ENCODE measurements at places on chromosomes 7 and 10.

DNA sequence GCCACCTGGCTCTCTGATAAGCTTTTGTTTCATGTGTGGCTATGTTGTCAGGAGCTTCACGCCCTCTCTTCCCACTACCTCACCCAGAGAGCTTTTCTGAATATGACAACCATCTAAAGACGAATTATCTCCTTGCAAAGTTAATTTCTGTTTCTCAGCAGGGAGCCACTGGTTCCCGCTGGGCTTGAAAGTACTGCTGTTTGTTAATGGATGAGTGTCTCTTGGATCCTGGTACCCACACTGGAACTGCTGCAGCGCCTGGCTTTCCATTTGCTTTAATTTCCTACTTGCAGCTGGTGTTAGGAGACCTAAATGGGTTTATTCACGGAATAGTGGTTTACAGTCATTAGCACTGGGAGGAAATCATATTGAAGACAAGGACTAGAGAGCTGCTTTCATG, 267.9 kb upstream of the LRGUK start:
- no peak for DNase-seq

GRCh38 chr10:100733329-100733728, 12.1 kb upstream of the PAX2 start:
- DNase-seq: no peak

- DNase-seq: peak; percentile 53
Observed at GRCh38 chr7:35036361-35037171, 719 bp downstream of the DPY19L1 start.

GRCh38 chr10:27744802-27745731, 552 bp downstream of the MKX start:
- DNase-seq: no peak

DNA sequence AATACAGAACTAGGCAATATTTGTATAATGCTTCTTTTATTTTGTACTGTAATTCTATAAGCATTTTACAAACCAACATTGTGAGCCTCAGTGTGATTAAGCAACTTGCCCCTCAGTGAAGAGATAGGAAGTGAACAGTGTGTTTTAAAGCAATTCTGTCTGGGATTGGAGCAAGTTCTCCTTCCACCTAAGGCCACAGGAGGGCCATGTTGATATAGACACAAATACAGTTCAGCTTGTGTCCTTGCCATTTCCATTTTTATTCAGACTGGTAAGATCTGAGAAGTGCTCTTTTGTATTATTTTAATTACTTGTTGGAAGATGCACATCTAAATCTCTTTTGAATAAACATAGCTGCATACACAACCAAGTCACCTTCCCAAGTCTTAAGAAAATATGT, 416.3 kb upstream of the COBL start:
- DNase-seq: no peak

GRCh38 chr10:43124094-43124521, 14.1 kb upstream of the CSGALNACT2 start:
- DNase-seq: no peak

DNA sequence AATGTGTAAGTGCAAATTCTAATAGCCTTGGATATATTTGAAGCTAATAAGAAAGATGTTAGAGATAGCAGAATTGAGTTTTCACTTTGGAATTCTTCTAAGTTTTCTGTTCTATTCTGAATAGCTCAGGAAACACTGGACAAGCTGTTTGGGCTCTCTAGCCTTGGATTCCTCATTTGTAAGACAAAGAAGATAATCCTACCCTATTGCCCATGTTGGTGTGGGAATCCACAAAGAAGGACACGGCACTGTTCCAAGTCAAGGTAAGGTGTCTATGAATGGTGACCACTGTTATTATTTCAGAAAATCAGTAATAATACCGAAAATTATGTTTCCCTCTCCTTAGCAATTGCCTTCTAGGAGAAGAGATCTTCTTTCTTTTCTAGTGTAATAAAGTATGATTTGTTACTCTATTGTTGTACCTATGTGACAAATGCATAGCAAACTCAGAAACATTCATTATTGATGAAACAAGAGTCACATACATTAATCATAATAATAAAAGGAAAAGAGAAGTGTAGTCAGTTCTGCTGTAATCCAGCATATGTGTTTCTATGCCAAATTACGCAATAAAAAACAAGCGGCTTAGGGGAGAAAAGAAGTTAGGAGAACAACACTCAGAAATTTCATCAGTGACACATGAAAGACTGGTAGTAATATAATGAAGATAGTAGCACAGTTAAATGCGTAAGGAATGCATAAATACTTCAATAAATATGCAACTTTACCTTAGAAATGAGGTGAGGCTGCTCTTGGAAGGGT, 1012.3 kb upstream of the PHF14 start:
- DNase-seq: no peak

DNA sequence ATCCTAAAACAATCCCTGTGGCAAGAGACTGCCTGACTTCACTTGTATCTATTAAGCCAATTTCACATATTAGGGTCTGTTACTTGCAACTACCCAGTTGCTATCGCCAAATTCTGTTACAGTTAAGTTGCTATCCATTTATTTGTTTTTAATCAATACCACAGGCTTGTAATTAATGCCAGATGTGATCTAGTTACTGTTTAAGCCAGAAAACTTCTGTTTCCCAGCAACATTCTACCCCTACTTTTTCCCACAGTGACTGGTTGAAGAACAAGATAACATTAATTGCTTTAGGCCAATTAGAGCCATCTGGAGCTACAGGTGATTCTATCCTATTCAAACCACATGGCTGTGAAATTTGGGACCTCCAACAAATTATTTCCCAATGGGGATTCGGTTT, 131.3 kb downstream of the ALOX5 start:
- DNase-seq: no peak

DNA sequence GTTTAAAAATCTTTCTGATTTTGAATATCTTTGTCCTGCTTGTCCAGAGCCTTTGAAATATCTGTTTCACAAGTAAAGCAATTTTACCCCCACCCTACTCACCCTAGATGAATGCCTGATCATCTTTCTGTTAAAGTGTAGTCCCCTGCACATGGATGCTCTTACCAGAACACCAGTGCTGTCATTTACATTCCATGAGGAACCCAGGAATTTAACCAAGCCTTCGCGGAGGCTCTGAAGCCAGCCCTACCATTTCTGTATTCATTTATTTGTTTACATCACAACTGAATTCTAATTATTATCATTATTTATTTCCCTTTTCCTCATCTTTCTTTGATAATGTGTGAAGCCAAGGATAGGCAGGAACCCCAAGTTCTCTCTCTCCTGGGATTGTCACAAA, 167.8 kb upstream of the MYO3A start:
- no peak for DNase-seq

DNA sequence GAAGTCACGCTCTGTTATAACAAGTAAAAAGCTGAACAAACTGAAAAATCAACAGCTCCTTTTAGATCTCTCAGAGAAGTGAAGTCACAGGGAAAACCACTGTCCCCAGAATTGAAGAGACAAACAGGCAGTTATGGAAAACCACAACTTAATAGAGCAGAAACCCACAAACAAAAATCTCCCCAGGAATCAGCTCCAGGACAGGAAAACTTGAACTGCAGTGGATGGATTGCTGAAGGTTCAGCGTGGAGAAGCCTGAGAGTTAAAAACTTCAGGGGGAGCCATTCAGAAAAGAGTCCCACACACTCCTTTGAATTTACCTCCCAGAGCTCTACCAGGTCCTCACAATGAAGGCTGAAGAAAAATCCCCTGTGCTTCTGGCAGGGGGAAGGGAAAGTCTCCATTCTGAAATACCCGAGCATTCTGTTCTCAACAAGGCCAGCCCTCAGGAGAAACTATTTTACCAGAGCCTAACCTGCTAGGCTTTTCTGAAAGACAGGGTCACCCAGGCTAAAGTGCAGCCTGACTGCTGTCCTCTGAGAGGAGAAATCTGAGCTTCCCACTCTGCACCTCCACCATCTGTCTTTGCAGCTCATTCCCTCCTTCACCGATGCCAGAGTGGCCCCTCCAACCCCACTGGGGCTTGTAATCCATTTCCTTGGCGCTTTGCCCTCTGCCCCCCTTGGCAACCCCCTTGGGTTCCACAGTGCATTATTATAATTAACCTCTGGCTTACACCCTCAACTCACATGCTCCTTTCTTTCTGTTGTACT, 65.0 kb upstream of the CCNY start:
- no peak for DNase-seq

- no peak for DNase-seq
Observed at GRCh38 chr10:105183536-105183935, 542.4 kb downstream of the SORCS3 start.

GRCh38 chr10:26486990-26487850, 49.1 kb downstream of the APBB1IP start:
- peak; percentile 82 for DNase-seq

- DNase-seq: peak; percentile 12
Observed at GRCh38 chr10:92181575-92181974, 109.3 kb downstream of the CPEB3 start.

DNA sequence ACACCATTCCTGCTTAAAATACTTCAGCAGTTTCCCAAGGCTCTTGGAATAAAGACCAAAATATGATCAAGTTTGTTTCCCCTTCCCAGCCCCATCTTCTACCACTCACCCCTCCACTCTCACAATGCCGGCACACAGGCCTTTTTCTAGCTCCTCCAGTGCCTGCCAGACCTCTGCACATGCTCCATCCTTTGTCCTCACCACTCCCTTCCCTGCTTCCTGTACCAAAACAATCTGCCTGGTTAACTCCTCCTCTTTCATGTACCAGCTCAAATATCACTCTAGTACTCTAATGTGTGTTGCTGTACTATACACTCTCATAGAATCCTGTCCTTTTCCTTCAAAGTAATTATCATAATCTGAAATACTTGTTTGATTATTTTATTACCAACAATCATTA, 19.4 kb downstream of the SCRN1 start:
- no peak for DNase-seq

DNA sequence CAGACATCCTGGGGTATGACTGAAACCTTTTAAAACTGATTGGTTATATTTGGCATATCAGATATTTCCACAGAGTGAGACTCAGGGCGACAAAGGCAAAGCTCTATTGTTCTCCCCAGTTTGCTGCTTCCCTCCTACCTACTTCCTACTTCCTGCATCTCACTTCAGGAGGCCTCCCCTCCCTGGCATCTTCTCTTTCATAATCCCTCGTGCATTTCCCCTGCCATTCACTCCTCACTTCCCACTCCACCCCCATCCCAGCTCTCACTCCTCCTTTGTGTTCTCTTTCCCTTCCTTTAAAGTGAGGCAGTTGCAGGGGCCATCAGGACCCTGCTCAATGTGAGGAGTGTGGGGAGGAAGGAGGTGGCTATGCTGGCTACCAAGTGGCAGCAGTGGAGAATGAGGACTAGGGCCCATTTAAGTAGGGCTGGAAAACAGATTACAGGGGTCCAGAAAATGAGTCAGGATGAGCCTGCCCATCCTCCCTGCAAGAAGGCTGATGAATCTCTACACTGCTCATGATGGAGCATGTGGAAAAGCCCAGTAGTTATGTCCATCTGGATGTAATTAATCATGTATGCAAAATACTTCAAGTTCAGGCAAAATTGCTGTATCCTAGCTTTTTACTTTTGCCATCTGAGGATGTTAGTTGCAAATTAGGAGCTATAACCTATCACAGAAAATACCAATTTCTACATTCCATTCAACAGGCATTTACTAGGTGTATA, 311.8 kb upstream of the IMMP2L start:
- no peak for DNase-seq

GRCh38 chr7:51324206-51324898, 7.7 kb upstream of the COBL start:
- peak; percentile 63 for DNase-seq

GRCh38 chr7:142300689-142301088, 42.8 kb upstream of the PRSS58 start:
- DNase-seq: no peak

- no peak for DNase-seq
Observed at GRCh38 chr7:25726170-25726780, 425.7 kb upstream of the NFE2L3 start.

DNA sequence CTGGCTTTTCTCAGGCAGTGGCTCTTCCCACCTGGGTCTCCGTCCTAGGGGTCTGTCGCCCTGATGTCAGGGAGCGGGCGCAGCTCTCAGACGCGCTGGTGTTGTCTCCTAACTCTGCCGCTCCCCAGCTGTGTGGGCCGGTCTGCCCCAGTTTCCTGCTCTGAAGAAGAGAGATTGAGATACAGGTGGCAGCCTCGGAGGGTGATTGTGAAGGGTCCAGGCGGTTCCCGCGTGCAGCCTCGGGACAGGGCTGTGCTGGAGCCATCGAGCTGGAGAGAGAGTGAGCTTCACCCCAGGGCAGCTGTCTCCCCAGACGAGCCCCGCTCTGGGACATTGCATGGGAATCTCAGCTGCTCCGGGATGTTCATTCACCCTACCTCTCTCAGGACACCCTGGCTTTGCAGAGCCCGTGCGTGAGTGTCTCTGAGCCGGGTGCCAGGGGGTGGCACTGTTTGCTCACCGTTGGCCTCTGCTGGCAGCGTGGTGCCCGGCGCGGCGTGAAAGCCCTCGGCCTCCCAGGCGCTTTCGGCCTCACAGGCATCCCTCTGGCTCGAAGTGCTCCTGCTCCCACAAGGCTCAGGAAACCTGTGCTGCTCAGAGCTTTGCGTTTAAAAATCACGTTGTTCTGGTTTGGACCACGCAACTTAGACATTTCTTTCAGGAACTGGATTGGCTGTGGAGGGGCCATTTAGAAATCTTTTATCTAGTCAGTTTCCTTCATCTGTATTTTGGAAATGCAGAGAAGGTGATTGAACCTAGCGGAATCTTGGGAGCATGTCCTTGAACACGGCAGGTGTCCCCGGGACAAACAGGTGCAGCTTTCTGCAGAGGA, 33.8 kb upstream of the ZFAND2A start:
- DNase-seq: peak; percentile 72

DNA sequence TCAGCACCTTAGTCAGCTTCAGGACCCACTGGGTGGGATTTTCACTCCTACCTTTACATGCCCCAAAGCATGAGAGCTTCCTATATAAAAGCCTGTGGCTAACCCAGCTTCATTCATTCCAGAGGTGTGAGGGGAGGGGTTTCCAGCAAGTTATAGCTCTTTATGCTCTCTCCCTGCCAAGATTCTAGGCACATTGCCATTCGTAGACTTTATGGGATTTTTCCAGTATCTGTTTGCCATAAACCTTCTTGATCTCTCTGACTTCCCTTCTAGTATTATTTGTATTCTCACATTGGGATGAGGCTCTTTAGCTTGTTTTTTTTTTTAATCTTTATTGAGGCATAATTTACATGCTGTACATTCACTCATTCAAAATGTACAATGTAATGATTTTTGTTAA, 67.5 kb downstream of the POU6F2 start:
- no peak for DNase-seq

GRCh38 chr10:99711129-99711719, 20.7 kb downstream of the COX15 start:
- DNase-seq: peak; percentile 50

GRCh38 chr7:91348711-91349110, 84.5 kb downstream of the FZD1 start:
- no peak for DNase-seq

DNA sequence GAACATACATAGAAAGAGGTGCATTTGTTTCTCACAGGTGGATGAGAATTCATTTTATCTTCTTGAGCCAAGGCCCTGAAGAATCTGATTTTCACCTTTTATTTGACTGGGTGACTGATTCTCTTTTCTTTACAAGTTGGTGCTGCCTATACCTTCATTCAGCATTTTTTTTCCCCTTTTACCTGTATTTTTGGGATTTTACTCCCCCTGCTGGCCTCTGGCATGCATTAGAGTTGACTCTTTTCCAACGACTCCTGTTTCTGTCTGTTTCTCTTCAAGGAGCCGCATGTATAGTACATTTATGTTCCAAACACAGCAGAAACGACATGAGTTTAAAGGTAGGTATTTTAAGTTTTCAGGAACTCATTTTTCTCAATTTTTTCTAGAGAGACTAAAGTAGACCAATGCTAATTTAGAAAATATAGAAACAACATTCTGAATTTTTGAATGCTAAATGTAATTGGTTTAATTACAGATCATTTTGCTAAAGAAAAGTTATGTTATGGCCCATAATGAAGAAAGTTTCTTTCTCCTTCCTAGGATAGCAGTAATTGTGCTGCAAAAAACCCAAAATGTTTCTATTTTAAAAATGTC, 149.8 kb upstream of the HDAC9 start:
- DNase-seq: peak; percentile 20

Data from RWPE1 (cell line).